NCI-H69 (cell line): ENCODE measurements at places on chromosomes 6 and 20.
A peak's percentile ranks its signal among the peaks of the same experiment; 100 is the strongest.

DNA sequence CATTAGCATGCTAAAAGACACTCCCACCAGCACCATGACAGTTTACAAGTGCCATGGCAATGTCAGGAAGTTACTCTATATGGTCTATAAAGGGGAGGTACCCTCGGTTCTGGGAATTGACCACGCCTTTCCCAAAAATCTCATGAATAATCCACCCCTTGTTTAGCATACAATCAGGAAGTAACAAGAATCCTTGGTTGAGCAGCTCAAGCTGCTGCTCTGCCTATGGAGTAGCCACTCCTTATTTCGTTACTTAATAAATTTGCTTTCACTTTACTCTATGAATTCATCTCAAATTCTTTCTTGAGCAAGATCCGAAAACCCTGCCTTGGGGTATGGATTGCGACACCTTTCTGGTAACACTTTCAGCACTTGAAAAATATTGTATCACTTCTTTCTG lies 243.0 kb downstream of the BMP2 start:
- DNase-seq = no peak

DNA sequence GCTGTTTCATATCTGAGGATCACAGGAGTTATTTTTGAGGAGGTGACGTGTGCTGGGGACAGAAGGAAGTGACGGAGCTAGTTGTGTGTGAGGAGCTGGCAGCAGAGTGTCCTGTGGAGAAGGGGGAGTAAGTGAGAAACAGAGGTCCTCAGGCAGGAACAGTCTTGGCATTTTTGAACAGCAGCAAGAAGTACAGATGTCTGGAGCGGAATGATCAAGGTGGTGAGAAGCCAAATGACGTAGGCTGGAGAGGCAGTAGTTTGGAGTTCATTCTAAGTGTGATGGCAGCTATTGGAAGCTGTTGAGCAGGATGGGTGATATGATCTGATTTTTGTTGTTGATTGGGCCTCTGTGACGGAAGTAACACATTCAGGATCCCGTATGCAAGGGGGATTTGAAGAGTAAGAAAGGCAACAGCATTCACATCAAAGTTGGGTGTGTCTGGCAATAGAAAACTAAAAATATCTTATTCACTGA lies 52.3 kb downstream of the SOBP start:
- DNase-seq = no peak

DNA sequence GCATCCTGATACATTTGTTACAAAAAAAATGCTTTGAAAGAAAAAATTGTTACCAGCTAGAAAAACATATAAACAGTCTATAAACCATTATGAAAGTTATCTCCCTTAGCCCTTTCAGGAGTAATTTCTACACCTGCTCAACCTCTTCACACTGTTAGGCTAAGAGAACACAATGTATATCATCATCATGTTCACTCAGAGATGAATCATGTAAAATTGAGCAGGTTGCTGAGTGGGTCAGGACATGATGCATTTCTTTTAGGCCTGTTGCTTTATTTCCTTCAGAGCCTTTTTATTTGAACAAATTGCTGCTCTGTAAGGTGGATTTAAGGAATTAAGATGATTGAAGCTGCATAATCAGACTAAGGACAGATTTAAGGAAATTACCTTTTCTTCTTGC lies 531.3 kb upstream of the MAN1A1 start:
- no peak for DNase-seq

DNA sequence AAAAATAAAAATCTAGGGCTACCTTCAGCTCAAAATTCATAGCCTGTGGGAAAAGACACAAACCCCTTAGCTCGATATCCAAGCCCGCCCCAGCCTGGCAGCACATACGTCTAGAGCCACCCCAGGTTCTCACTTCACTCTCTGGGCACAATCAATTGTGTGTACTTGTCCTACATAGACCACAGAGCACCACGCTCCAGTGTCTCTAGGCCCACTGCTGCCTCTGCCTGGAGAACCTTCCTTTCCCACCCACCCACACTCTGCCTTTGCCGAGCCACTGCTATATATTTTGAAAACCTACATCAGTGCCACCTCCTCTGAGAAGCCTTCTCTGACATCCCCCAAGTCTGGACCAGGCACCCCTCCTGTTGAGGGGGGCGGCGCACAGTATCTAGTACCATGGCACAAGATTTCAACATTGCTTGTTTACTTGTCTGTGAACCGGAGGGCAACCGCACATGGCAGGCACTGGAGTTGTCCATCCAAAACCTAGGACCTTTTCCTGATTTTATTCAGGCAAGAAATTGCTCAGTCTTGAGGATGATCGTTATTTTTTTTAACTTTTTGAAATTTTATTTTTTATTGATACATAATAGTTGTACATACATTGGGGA lies 141.5 kb downstream of the UNC5CL start:
- no peak for DNase-seq

DNA sequence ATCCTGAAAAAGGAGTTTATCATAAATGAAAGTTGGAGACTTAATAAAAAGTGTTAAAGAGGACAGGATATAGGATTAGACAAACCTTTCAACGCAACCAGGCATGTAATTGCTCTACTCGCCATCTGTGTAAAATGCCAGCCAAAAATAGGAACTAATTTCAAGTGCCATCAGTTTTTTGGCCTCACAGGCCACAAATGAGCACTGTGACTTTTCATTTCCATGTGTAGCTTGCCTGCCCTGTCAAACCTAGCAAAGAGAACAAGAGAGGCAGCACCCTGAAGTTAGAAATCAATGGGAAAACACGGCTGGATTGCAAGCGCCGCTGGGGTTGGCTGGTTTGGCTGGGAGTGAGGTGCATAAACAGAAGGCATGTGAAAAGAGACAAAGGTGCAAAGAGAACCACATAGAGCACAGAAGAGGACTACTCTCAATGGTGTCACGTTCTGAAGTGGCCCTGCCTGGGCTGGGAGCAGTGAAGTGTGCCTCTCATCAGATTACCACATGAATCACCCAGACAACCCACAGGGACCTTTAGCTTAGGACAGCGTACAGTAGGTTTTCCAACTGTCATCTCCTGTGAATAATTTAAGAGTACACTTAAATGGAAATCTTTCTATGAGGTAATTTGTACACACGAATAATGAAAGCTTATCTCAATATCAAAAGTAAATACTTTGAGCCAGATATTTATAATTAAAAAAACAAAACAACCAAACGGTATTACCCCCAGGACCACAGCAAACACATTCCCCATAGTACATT lies 78.0 kb upstream of the NHSL1 start:
- peak; percentile 94 for DNase-seq

DNA sequence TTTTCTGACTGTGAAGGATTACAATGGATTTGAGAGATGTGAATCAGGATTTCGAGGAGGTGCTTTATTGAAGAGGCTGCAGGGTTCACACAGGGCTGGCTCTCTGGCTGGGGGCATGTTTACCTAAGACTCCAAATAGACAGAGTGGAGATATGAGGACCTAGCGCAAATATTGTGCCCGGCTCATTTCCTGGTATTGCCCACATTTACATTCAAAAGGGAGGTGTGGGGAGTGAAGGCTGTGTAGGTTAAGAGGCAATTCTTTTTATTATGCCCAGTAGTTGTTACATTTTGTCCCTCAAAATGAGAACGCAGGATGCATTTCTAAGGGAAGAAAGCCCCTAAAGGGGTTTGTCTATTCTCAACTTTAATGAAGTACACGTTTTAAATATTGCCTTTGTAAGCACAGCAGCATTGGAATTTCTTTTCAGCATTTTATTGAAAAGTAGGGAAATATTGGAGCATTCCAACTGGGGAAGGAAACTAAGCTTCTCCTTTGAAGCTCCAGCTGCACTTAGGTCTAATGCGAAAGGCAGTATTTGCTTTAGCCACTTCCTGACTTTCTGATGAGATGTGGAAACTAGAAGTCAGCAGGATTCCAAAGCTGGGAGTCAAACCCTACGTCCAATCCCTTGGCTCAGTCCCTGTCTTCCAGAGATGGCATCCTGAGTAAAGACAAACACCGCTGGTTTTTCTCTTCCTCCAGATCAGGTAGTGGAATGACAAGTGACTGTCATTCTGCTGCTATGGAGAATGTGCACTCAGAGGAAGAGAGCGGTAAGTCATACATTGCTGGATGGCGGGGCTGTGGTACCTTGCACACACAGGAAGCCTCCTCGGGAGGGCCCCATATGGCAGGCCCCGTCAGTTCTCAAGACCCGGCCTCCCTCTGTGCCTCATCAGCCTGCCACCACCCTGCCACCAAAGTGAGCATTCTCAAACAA lies 70.7 kb downstream of the MYB start:
- peak; percentile 81 for DNase-seq

DNA sequence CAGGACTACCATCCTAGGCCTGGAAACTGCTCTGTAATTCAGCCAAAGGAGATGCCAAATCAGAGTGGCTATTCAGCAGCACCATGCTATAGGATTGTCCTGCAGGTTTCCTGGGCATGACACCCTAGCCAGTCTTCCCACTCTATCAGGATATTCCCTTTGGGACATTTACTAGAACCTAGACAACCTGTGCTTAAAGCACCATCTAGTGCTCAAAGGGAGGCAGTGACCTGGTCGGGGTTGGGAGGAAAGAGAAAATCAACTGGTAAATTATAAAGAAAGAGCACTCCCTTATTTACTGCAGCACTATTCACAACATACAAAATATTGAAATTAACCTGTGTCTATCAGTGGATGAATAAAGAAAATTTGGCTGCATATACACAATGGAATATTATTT lies 67.2 kb upstream of the SMLR1 start:
- peak; percentile 21 for DNase-seq

GRCh38 chr6:50925981-50926380 lies 107.3 kb downstream of the TFAP2B start:
- no peak for DNase-seq

DNA sequence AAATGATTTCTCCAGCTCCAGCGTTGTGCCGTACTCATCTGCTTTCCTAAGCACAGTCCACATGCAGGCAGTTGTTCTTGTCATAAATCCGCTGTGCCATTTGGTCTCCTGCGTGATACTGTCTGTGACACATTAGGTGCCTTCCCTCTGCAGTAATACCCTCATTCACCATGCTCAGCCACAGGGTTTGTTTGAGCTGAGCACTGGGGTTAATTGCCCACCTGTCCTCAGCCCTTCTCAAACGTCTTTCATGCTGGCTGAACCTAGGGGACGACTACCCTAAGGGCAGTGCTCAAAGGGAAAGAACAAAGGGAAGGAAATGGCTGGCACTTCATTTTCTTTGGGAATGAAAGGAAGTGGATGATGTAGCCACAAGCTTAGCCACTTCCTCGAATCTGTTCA lies 64.2 kb upstream of the MYLIP start:
- DNase-seq = peak; percentile 99

- DNase-seq = no peak
Observed at GRCh38 chr6:20472748-20473147, 61.5 kb upstream of the CDKAL1 start.

DNA sequence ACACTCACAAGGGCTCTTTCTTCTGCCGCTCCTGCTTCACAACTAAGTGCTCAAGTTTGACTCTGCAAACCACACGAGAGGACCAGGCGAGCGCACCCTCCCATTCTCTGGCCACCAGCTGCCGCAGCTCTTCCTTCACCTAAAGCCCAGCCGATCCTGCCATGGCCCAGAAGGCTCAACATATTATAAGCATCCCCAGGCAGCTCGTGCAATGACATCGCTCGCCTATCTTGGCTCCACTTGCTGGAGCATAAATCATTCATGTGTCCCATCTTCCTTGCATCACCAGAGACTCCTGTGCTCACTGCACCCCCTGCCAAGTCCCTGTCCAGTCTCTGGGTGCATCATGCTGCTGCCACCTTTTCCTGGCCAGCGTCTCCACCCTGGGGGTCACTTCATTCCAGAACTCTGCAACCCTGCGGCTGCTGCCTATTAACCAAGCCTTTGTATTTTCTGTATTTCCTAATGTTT lies 59.0 kb downstream of the PSMG4 start:
- no peak for DNase-seq

GRCh38 chr6:139159016-139159415 lies 24.1 kb downstream of the HECA start:
- DNase-seq = no peak

GRCh38 chr6:99099243-99099642 lies 151.5 kb upstream of the FBXL4 start:
- no peak for DNase-seq

- DNase-seq = no peak
Observed at GRCh38 chr20:2902291-2902690, 29.0 kb downstream of the PTPRA start.

GRCh38 chr20:40639676-40640355 lies 49.2 kb downstream of the MAFB start:
- DNase-seq = no peak

- no peak for DNase-seq
Observed at GRCh38 chr6:81788748-81789147, 36.3 kb upstream of the TENT5A start.

- peak; percentile 73 for DNase-seq
Observed at GRCh38 chr6:107185391-107185970, 70.2 kb upstream of the BEND3 start.

- no peak for DNase-seq
Observed at GRCh38 chr6:110864824-110865223, 9.8 kb upstream of the AMD1 start.

GRCh38 chr6:27678469-27678868 lies 205.6 kb upstream of the ZNF184 start:
- no peak for DNase-seq

- DNase-seq = peak; percentile 93
Observed at GRCh38 chr6:94272327-94272726, 853.0 kb upstream of the EPHA7 start.

- peak; percentile 55 for DNase-seq
Observed at GRCh38 chr6:150418827-150419594, 50.2 kb downstream of the IYD start.

DNA sequence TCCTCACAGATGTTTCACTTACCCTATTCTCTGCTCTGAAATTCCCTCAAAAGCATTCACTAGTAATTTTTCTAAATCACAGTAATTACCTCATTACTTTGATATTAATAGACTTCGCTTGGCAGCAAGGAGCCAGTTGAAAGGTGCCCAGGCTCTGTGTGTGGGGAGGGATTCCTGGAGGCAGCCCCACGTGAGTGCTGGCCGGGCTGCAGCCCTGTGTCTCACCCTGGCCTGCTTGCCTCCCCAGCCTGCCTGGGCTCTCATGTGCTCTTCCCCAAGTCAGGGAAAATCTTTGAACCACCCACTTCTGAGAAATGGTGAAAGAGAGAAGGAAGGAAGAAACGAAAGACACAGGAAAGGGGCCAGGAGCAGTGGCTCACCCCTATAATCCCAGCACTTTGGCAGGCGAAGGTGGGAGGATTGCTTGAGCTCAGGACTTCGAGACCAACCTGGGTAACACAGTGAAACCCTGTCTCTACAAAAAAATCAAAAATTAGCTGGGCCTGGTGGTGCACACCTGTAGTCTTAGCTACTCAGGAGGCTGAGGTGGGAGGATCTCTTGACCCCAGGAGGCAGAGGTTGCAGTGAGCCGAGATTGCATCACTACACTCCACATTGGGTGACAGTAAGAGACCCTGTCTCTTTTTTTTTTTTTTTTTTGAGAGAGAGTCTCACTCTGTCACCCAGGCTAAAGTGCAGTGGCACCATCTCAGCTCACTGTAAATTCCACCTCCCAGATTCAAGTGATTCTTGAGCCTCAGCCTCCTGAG lies 20.0 kb upstream of the SNTA1 start:
- DNase-seq = peak; percentile 55
